Foreskin keratinocyte (primary cell): ENCODE measurements at places on chromosomes 1 and 21.

GRCh38 chr21:41419921-41420862, 5.8 kb upstream of the MX1 start:
- peak; percentile 81 for DNase-seq

DNA sequence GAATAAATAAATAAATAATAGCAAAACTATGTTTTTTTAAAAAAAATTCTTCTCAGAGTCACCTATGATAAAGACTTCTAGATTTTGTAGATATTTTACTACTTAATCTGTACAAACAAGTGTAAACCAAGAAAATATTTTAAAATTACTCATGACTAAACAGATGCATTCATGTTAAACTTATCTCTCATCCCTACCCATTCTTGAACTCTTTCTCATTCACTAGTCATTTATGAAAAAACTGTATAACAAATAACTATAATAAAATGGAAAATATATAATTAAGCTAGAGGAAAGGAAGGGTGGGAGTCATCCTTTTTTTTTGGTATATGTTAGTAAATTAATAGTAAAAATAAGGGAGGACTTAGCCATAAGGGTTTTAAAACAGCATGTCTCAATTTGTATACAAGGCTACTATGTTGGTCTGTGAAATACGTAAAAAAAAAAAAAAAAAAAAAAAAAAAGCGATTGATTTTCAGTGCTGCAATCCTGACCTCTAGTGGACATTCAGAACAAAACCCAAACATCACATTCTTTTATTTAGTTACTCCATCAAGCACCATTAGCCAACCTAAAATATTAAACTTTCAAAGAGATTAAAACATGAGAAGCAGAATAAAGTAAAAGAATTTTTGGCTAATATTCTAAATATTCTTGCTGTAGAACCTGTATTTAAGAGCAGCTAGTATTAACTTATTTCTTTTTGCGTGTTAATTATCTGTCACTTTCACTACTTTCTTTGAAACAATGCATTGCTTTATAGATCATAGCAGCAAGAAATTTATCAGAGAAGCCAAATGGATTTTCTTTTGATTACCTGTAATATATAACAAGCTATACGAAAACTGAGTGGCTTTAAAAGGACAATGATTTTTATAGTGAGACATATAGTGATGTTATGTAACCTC, 255.8 kb upstream of the CACYBP start:
- peak; percentile 7 for DNase-seq

GRCh38 chr1:230822092-230822581, 46.2 kb downstream of the C1orf198 start:
- DNase-seq, result no peak

GRCh38 chr21:28790335-28790734, 202.3 kb downstream of the LTN1 start:
- no peak for DNase-seq

GRCh38 chr1:7885513-7886404, 32.9 kb upstream of the UTS2 start:
- DNase-seq, result peak; percentile 20

DNA sequence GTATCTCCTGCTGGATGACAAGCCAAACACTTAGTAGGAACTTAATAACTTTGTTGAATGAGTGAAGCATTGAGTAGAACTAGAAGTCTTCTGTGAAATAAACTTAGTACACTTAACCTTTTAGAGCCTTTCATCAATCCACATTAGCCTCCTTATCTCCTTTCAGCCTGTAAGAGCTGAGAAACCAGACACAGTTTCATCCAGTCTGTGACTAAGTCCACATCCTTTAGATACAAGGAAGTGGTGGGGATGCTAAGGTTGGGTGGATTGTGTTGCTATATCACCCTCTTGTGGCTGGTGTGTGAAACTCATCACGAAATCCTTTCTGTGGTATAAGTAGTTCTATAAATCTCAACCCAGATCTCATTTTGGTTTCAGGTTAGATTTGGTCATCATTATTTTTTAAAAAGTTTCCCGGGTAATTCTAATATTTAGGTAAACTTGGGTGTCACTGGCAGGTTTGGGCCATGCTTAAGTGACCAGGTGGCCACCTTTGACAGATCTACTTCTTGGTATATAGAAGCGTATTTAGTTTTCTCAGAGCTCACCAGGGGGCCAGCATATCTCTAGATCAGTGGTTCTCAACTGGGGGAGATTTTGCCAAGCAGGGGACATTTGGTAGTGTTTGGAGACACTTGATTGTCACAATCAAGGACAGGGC, 27.8 kb upstream of the CD84 start:
- peak; percentile 70 for DNase-seq

DNA sequence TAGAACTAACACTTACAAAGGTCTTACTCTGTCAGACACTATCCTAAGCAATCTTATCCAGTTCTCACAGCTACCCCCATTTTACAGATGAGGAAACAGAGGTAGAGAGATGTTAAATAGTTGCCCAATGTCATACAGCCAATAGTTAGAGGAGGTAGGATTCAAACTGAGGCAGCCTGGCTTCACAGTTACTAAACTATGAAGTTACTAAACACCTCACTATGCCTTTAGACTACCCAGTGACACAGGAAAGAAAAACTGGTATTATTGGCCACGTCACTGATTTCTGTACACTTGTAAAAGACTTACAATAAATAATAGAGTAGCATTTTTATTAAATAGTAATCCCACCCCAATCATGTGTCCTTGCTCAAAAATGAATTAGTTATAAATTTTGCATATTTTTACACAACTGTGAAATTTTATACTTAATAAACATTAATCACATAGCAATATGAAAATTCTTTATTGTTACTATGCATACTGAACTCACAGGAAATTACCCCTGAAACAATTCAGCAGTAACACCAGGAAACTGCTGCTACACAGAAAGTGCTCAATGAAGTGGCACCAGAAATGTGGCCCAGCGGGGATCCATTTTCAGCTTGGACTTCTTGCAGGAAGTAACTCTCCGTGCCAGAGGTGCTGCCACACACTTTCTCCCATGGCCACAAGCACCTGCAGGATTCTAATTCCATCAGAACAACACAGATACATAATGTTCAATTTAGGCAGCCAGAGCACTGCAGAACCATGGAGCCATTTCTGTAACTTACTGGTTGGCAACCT, 69.4 kb downstream of the VAV3 start:
- DNase-seq, result no peak

GRCh38 chr21:45380566-45380965, 24.4 kb upstream of the COL18A1 start:
- no peak for DNase-seq

- DNase-seq, result no peak
Measured at GRCh38 chr1:85629532-85629920, 49.0 kb downstream of the CCN1 start.
